ENCODE measurements at places on chromosomes 2 and 18. TPM values are rescaled to one million over a fixed set of nuclear protein-coding genes. Genes with fewer than 3 reads are reported as not detected.

The IL36G gene
- not detected for polyA plus RNA-seq

The ACVR1C gene
- polyA plus RNA-seq = 0.21 TPM

DNA sequence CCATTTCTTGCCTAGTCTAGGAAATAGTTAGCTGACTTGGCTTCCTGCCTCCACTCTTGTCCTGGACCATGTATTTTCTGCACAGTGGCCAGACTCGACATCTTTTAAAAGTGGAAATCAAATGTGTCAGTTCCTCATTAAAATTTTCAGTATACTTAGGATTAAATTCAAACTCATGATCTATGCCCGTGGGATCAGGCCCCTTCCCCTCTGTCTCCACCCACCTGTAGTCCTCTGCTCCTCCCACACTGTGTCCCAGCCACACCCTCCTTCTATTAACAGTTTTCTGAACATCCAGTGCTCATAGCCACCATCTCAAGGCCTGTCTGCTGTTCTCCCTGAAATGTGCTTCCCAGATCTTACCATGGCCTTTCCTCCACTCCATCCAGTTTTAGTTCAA is 13.3 kb downstream of the ARHGAP25 start:
- no peak for DNase-seq

- DNase-seq = no peak
Observed at GRCh38 chr2:287471-287885, 413 bp downstream of the ALKAL2 start.

- no peak for DNase-seq
Observed at GRCh38 chr2:118523761-118524160, 323.7 kb downstream of the EN1 start.

All from heart left ventricle (tissue), 16 donors.